ENCODE measurements at places on chromosomes 16 and 17.

DNA sequence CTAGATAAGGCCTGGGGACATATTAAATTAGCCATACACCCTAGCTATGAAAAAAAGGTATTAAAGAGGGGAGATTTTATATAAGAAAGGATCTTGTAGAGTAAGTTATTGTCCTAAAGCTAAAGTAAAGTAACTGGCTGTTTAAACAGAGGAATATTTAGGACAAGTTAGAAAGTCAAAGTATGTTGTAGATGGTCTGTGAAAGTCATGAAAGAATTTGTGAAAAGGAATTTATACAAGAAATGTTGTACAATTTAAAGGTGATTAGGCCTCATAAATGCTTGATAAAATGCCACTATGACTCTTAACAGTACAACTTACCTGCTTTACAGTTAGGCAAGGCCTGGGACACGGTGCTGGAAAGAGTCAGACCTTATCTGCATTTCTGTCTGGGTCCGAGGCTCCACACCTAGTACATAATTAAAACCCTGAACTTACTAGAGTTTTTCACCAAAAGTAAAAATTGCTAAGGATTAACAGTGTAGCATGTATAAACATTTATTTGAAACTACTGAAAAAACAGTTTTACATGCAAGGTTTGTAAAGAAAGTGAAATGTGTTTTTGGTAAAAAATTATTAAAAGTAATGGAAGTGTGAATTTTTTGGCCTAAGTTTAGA is 445.3 kb upstream of the TOM1L1 start:
- no peak for DNase-seq

DNA sequence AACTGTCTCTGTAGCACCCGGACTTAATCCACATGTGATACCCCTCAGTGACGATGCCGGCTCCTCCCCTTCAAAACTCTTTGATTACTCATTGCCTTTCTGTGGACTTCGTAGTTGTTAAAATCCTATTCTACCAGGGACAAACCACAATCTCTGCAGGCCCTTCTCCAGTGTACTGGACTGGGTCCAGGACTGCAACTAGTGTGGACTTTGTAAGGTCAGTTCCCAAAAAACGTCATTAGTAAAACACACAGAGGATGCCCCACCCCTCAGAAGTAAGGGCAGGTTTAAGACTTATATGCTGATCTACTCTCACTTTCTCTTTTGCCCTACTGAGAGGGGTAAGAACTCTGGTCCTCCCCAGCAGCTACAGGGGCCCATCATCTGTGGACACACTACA is 10.5 kb upstream of the NUDT7 start:
- DNase-seq, result no peak

DNA sequence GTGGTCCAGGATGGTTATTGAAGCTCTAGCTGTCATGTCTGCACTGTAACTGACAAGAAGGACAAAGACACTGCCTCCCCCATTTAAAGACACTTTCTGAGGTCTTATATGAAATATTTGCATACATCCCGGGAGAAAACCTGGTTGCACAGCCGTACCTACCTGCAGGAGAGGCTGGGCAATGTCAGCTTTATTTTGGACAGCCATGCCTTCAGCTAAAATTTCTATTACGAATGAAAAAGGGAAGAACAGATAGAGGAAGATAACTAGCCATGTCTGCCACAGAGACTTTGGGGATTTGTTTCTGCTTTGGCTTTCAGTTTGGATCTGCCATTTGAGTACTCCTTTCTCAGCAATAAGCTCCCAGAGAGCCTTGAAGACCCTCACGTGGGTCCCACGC is 19.0 kb downstream of the SLC7A6 start:
- DNase-seq, result no peak

GRCh38 chr16:20336955-20337354 is 9.6 kb upstream of the GP2 start:
- DNase-seq, result no peak

DNA sequence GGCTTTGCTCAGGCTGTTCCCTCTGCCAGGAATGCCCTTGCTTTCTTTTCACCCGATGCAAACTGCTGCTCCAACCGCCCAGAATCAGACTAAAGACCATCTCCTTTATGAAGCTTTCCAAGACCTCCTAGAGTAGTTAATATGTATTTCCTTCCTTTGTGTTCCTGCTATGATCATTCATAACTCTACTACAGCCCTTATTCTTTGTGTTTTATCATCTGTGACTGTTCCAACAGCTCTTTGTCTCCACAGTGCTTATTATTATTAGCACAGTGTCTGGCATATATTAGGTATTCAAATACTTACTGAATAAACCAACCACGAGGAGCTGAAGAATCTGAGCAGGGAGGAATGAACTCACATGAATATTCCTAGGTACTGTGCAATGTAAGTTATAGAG is 7.6 kb downstream of the PSME3IP1 start:
- DNase-seq, result no peak

DNA sequence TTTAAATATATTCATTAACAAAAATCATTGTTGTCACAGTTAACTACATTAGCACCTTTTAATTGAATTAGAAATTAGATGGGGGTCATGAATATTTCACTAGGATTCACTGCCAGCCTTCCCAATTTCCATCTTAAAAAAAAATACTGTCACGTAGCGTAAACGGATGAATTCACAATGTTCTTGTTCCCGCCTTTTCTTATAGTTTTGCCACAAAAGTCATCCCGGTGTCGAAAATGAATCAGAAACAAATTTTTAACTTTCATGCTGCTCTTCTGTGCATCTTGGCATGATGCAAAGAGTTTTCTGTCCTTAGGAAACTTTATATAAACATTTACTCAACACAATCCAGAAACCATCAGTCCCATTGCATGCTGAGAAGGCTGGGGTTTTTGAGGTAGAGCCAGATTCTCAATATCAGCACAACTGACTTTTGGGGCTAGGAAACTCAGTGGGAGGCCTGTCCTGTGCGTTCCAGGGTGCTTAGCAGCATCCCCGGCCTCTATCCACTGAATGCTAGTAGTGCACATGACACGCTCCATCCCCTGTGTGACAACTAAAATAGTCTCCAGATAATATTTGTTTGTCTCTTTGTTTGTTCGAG is 252.9 kb upstream of the XYLT1 start:
- DNase-seq, result no peak

Measured in stimulated activated CD8-positive, alpha-beta memory T cell treated with anti-CD3 and anti-CD28 coated beads, Interleukin-7, amount 100 ng/mL, for 24 hours (primary cell).